CD14-positive monocyte (primary cell): ENCODE measurements at places on chromosomes 7 and 10. TPM values are rescaled to one million over a fixed set of nuclear protein-coding genes. Genes with fewer than 3 reads are reported as not detected.

The EFCAB10 gene
- not detected in 2 replicates for polyA plus RNA-seq

The FAM25C gene
- not detected for polyA plus RNA-seq

The MOGAT3 gene
- polyA plus RNA-seq, result not detected

The MKX gene
- polyA plus RNA-seq, result not detected in 2 replicates

The GCK gene
- not detected in 2 replicates for polyA plus RNA-seq

GRCh38 chr7:128202287-128202957 is 38.7 kb upstream of the LEP start:
- DNase-seq, result no peak

DNA sequence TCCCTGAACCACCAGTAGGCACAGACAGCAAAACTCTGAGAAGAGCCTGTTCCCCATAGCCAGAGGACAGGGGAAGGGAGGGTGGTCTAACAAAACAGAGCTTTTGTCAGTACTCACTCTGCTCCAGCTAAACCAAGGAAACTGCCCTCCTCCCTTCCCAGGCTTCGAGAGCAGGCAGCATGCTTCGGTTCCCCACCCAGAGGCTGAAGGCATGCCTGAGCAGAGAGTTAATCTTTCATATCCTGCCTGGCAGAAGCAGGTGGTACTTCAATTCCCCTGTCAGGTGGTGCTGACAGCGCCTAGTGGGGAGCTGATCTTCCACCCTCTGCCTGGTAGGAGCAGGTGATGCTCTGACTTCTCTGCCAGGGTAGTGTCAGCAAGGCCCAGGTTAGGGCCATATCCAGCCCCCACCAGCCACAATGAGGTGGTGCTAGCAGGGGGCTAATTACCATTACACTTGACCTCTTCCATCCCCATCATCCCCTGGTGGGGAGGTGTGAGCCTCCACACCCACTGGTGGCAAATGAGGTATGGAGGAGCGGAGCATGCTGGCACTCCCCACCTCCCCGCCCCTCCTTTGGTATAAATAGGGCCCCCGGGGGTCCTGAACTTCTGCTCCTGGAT is 35.1 kb downstream of the SDK1 start:
- DNase-seq, result no peak

- no peak for DNase-seq
Measured at GRCh38 chr10:61792097-61792716, 109.3 kb upstream of the ARID5B start.

DNA sequence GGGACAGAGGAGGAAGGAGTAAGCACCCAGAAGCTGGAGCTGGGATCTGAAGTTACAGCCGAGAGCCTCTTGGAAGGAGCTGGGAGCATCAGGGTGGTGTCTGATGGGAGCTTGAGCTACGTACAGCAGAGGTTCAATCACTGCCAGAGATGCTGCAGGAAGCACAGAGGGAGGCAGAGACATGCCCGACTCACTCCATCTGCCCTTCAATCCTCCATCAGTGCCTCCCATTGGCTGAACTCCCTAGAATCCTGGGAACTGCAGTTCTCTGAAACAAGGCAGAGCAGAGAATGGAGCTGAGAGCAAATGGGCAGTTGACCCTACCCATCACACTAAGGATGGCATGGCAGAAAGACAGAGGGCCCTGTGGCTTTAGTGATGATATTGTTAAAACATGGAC is 40.0 kb upstream of the CTBP2 start:
- no peak for DNase-seq

DNA sequence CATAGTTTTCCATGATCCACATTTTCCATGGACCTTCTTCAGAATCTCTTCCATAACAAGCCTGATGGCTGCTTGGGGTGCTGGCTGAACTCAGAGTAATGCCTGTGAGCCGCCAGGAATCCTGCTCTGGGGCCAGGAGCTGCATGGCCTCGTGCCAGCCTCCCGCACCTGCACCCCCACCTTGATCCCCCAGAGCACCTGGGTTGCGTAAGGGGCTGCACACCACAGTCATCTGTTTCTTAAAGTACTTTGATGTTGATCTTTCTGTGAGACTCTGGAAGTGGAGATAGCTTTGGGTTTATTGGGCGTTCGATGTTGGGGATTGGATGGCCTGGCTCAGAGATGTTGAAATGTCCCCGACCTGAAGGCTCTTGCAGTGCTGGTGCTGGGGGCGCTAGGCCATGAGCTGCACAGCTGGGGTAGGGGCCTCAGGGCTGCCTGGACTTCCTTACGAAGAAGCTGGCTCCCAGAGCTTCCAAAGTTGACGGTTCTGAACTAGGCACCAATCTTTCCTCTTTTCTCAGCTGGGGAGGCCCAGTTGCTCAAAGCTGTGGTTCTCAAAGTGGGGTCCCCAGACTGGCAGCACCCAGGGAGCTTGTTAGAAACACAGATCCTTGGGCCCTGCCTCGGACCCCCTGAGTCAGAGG is 534.0 kb downstream of the DNAJB6 start:
- DNase-seq, result no peak

- no peak for DNase-seq
Measured at GRCh38 chr7:134777470-134777869, 2.0 kb upstream of the CALD1 start.
